ENCODE measurements at places on chromosomes 16 and 17.

DNA sequence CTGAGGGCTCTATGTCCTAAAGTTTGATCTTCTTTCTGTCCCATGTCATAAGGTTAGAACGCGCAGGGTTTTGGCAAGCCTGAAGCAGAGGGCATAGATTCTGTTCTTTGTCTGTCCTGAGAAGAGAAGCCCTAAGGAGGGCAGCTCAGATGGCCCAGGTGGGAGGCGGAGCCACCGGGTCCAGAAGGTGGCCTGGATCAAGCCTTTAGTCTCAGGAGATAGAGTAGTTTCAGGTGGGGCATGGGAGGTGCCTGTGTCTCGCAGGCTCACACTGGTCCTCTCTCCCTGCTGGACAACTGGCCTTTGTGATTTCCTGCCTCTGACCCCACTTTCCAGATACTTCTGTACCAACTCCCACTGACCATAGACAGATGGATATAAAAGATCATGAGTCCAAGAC, 44.2 kb upstream of the DNAJA2 start:
- DNase-seq = no peak

DNA sequence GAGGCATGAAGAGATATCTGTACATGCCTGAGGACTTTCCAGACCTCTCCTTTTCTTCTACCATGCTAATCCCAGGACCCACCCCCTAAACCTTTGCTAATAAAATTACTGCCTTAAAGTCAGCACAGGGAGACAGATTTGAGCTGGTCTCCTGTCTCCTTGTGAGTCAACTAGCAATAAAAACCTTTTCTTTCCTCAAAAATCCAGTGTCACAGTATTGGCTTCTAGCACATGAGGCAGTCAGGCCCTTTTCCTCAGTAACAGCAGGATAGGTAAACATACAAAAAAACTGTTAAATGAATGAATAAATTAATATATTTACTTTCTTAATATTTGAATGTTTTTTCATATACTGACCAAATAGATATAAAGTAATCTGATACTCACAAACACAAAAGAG, 41.3 kb downstream of the ABCA10 start:
- no peak for DNase-seq

- no peak for DNase-seq
These were observed 71.2 kb downstream of the RNF213 start for GRCh38 chr17:80331820-80332219.

- DNase-seq = no peak
These were observed 21.0 kb downstream of the CNP start for GRCh38 chr17:41987642-41988041.

DNA sequence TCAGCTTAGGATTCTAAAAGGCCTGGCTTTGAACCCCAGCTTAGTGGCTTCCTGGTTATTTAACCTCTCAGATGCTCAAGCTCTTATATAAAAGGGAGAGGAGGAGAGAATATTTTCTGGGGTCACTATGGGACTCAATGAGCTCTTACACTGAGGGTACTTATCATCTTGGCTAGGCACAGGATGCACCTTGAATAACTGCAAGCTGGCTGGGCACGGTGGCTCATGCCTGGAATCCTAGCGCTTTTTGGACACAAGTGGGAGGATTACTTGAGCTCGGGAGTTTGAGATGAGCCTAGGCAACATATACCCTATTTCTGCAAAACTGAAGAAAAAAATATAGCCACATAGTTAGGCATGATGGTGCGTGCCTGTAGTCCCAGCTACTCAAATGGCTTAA, 665.3 kb upstream of the RBFOX1 start:
- DNase-seq = no peak

- no peak for DNase-seq
These were observed 31.8 kb downstream of the NSMCE1 start for GRCh38 chr16:27236635-27237218.

- peak; percentile 60 for DNase-seq
These were observed 520 bp downstream of the JPT2 start for GRCh38 chr16:1678500-1679098.

- DNase-seq = no peak
These were observed 11.4 kb downstream of the CASKIN2 start for GRCh38 chr17:75503976-75504346.

DNA sequence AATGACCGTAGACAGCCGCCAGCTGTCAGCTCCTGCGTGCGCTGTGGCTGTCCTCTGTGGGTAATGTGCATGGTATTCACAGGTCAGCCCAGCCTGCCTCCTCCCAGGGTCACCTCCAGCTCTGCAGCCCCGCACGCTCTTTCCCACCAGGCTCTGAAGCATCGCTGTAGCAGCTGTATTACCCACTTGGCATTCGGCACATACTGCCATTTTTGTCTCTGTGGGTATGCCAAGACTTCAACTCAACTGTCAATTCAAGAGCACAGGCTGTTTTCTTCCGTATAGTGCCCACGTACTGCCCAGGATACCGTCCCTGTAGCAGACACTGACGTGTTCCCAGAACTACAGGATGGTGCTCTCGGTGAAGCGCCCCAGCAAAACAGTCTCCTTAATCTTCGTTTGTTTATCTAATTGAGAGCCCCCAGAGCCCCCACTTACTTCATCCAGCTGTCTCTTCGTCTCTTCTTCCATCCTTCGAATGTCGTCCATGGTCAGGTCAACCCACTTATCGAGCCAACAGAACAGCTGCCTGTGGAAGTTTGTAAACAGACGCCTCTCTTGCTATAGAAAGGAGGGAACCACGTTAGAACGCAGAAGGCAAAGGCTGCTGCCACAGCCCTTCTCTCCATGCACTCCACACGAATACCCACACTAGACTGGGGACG, 17.4 kb upstream of the INPP5K start:
- no peak for DNase-seq

DNA sequence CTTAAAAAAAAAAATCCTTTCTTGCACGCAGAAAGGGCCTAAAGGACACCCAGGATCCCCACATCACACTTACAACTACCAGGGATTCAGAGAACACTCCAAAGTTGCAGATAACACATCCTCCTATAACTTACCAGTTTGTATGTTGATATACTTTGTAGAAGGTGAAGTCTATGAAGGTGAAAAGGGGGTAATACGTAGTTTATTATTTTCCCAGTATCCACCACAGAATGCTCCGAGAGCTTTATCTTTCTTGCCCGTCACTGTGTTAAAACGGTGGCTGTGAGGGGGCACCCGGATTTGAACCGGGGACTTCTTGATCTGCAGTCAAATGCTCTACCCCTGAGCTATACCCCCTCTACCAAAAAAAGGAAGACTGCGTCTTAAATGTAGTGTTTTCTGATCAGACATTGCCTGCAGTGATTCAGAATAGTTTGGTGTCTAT, 7.9 kb upstream of the RPL23 start:
- DNase-seq = peak; percentile 52

DNA sequence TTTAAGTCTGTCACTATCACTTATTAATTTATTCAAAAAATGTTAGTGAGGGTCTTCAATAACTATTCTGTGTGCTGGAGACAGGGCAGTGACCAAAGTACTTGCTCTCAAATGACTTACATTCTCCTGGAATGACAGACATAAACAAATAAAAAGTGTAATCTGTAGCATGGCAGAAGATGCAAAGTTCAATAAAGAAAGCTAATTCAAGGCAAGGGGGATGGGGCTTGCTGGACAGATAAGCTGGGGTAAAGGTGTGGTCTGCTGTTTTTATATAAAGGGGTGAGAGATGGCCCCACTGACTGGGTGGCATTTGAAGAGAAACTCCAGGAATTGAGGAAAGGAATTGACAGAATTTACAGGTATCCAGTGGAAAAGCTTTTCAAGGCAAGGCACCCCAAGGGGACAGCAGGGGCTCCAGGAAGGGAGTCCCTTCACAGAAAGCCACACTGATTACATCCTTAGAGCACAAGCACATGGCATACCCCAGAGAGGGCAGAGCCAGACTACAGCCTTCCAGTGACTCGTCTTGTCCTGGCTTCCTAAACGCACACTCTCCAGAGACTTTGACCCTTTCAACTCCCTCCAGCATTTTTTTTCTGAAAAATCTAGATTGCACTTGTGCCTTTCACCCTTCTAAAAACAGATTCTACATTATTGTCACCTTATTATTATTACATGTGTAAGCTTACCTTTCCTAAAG, 123.7 kb upstream of the HS3ST3A1 start:
- no peak for DNase-seq

DNA sequence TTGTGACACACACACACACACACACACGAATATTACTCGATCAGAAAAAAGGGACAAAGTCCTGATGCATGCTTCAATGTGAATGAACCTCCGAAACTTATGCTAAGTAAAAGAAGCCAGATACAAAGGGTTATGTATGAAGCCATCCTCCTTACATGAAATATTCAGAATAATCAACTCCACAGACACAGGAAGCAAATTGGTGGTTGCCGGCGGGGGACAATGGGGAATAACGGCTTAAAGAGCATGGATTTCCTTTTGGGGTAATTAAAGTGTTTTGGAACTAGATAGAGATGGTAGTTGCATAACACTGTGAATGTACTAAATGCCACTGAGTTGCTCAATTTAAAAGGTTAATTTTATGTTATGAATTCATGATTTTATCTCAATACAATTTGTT, 8.1 kb upstream of the CACNG5 start:
- DNase-seq = no peak

DNA sequence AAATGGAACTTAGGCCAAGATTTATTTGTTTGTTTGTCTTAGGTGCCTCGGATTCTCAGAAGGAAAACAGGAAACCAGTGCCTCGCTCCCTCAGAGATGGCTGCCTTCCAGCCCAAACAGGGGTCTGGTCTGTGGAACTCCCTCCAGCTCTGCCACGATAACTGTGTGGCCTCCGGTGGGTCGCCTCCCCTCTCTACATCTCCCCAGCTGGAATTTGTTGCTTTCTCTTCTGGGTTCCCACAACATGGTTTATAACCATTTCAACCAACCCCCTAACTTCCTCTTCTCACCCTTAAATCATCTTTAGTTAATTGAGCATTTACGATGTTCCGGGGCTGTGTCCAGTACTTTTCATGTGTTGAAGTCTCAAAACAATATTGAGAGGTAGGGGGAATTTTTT, 30.9 kb upstream of the PLLP start:
- no peak for DNase-seq

GRCh38 chr16:81487301-81487720, 42.7 kb downstream of the CMIP start:
- no peak for DNase-seq

GRCh38 chr17:41417127-41417526, 7.3 kb downstream of the KRT37 start:
- DNase-seq = no peak

DNA sequence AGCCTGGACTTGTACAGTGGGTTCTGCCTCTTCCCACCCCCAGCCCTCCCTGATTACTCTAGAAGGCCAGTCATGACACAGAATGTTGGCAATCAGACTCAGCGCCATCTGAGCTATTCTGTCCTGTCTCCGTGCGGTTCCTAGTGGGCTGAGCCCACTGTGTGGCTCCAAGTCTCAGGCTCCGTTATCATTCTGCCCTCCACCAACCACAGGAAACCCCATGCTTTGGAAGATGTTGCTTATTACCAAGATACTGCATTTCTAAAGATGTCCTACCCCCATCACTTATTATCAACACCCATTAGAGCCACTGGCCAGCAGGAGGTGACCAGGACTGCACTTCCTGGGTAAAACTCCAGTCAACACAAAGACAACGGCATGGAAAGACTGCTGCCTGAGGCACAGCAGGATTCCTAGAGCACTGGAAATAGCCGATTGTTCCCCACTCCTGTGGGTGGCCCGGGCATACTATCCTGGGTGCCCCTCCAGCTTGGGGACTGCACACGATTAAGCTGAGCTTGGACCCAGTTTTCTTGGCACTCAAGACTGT, 133.6 kb downstream of the AATF start:
- no peak for DNase-seq

DNA sequence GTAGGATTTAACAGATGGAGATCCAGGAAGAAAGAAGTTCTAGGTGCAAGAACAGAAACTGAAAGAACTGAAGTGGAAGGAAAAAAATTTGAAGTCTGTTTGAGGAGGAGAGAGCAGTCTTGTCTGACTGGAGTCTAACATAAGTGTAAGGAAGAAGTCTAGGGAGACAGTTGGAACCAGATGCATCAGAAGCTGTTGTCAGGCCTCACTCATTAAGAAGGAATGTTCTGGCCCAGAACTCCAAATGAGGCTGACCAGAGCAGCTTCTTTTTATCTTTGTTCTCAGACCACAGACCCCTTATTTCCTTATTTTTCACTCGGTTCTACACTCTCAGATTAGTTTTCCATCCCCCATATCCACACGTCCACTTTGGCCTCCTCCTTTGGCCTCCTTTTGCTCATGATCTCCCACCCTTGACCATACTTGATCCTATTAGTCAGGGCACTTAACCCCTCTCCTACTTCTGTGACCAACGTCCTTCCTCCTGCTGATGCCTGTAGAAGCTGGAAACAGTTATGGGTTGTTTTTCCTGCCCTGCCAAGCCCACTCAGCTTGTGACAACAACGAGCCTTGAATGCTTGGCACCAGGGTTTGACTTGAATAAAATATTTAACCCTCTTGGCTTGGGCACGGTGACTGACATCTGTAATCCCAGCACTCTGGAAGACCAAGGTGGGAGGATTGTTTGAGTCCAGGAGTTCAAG, 7.0 kb upstream of the MYH2 start:
- DNase-seq = no peak

GRCh38 chr17:64028874-64029464, 8.5 kb upstream of the ICAM2 start:
- DNase-seq = peak; percentile 83

GRCh38 chr17:74748279-74748528, 224 bp upstream of the NHERF1 start:
- no peak for DNase-seq

DNA sequence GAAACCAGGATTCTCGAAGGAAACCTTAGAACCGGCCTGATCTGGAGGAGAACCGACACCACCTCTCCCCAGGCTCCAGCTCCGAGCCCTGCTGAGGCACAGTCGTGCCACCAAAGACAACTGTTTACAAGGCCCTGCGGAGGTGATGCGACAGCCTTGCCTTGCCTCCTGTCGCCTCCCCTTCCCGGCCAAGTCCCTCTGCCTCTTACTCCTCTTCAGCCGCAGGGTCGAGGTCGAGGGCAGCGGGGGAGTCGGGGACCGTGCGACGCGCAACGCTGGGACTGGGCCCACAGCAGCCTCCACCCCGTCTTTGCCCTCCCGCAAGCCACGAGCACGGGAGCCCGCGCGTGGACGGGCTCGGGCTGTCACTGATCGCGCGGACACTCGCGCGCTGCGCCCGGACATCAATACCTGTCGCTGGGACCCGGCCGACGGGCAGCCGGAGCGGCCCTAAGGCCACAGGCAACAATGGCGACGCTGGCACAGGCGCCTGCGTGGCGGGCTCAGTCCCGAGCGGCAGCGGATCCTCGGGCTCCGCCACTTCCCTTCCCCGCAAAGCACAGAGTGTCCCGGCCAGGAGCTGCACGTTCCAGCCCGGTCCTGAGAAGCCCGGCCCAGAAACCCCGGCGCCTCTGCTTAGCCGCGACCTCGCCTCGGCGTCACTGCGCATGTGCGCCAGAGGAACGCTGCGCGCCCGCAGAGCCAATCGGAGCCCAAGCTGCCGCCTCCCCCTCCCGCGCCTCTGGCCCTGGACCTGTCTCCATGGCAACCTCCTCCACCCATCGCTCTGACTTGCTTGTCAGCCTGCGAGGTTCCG, at the start of gene ZNF287:
ZNF287 (minus strand) TSS at position 664 of the 817 bp plus-strand sequence. CDS start 1,473 bp downstream, outside the sequence.
- DNase-seq = peak; percentile 94

DNA sequence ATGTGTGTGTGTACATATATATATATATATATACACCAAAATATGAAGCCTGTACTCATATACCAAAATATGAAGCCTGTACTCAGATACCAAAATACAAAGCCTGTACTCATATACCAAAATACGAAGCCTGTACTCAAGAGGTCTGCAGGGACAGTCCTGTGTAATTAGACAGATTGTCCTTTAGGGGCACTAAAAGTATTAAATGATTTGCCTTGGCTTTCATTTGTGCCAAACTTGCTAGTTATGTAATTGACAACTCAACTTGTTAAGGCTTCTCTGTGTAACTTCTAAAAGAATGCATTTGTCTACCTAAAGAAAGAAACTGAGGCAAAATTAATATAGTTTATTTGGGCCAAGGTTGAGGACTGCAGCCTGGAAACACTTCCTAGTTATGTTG, 30.8 kb upstream of the DHX40 start:
- no peak for DNase-seq

Measured in activated CD4-positive, alpha-beta T cell treated with anti-CD3 and anti-CD28 coated beads for 48 hours (primary cell).